T-cell (primary cell): ENCODE measurements at places on chromosomes 16 and 17. TPM values are rescaled to one million over a fixed set of nuclear protein-coding genes. Genes with fewer than 3 reads are reported as not detected.

Gene CIAO3
- total RNA-seq = 69.1 TPM

Gene TMC6
- total RNA-seq = 630 TPM

Gene OGFOD1
- 47.5 TPM for total RNA-seq

Gene APOBR
- total RNA-seq = 16.9 TPM

Gene CMTM2
- 0.26 TPM for total RNA-seq

Gene NEUROD2
- total RNA-seq = not detected

Gene AOC2
- total RNA-seq = 3.4 TPM

Gene KRT40
- not detected for total RNA-seq

Gene PHOSPHO1
- not detected for total RNA-seq

Gene HASPIN
- total RNA-seq = 0.33 TPM

Gene FOXC2
- not detected for total RNA-seq
